Endothelial cell of umbilical vein (primary cell): ENCODE measurements at places on chromosomes 7 and 10. TPM values are rescaled to one million over a fixed set of nuclear protein-coding genes. Genes with fewer than 3 reads are reported as not detected.
A peak's percentile ranks its signal among the peaks of the same experiment; 100 is the strongest.

CCDC136 gene
- total RNA-seq = 3.2 and 3.3 TPM in 2 replicates

RBP4 gene
- total RNA-seq = not detected in 2 replicates

DNA sequence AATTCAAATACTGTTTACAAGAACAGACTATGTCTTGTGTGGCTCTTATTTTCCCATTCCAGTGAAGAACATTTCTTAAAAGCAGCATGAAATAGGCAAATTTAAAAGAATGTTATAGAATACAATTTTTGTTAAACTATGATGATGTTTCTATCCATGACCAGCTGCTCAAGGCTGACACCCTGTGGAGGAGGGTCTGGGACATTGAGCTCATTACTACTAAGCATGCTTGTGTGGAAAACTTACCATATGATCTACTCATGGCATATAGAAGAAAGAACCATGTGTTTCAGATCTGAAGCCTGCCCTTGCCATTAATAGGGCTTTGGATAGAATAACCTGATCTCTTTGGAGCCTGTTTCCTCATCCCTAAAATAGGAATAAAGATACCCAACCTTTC is 125.0 kb downstream of the FOXP2 start:
- DNase-seq = peak; percentile 53

DNA sequence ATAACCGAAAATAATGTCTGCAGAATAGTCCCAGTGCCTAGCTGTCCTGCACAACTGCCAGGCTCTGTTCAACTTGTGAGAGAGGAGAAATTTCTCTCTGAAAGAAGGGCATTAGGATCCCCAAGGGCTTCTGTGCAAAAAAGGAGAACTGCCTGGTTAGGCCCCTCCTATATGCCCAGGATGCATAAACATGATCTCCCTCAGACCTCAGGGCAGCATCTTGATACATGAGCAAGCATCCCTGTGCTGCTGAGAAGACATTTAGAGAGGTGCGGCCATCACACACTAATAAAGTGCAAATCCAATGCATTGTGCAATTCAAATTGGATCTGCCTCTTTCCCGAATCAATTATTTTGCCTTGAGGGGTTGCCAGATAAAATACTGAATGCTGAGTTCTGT is 553.6 kb downstream of the TNS3 start:
- DNase-seq = no peak

ASIC3 gene
- 0.69 and 1.4 TPM in 2 replicates for total RNA-seq

GRCh38 chr10:103416436-103417147 is 20.2 kb downstream of the PDCD11 start:
- peak; percentile 70 for DNase-seq

TCERG1L gene
- total RNA-seq = not detected in 2 replicates

- no peak for DNase-seq
Measured at GRCh38 chr10:13143766-13144165, 17.6 kb upstream of the MCM10 start.

DNA sequence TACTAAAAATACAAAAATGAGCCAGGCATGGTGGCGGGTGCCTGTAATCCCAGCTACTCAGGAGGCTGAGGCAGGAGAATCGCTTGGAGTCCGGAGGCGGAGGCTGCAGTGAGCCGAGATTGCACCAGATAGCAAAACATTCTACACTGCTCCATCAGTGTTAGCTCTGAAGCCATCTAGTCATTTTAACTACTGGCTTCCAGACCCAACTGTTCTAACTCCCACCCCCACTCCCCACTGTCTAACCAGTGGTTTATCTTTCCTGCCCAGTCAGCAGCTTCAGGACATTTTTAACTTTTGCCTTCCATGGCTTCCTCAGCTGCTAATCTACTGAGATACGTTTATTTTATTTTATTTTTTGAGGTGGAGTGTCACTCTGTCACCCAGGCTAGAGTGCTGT is 6.2 kb upstream of the FRAT1 start:
- DNase-seq = no peak
